Tibial artery (tissue), 4 donors: ENCODE measurements at places on chromosomes 3 and 15.

GRCh38 chr15:55221090-55222011 lies 24.6 kb upstream of the RSL24D1 start:
- H3K27me3 ChIP-seq, result no peaks in the 10 kb centered on the region
- peak overlapping the region; percentile 32 for H3K27ac ChIP-seq
- peaks cover 4% of the 10 kb centered on the region for H3K36me3 ChIP-seq
- H3K4me1 ChIP-seq, result no peaks in the 10 kb centered on the region
- no peak for DNase-seq
- H3K4me3 ChIP-seq, result no peak overlapping the region

DNA sequence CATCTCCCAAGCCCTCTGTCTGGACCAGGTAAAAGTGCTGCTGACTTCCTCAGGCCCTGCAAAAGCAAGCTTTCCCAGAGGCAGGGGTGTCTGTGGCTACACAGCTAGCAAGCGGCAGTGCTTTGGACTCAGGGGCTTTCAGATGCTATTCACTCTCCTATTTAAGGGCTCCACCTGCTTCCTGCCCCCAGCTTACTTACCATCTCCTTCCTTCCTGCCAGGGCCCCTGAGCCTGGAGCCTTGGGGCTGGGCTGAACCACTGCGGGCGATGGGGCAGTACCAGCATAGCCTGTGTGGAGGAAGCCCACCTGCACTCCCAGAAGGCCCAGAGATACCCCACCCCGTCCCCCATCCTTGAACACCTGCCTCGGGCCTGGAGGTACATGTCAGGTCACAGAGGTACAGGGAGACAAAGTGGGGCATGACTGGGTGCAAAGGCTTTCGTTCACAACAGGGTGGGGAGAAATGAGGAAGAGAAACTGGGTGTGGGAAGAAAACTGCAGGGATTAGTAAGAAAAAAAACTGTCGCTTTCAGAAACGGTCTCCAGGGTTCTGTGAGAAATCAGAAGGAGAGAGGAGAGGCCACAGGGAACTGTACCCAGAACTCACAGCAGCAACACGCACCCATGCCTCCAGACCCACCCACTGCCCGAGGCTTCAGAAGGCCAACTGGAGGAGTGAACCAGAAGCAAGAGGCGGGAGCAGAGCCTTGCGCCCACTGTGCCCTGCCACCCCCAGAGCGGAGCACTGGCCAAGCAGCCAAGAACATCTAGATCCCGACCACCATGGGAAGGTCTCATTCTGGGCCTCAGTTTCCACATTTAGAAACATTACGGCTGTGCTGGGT lies 49.5 kb downstream of the CCDC12 start:
- H3K4me3 ChIP-seq, result no peak overlapping the region
- peaks cover 81% of the 10 kb centered on the region for H3K4me1 ChIP-seq
- peaks cover 25% of the 10 kb centered on the region for H3K36me3 ChIP-seq
- no peaks in the 10 kb centered on the region for H3K27me3 ChIP-seq
- peak overlapping the region; percentile 80 for H3K27ac ChIP-seq

- no peak overlapping the region for H3K4me3 ChIP-seq
- H3K27me3 ChIP-seq, result no peaks in the 10 kb centered on the region
- H3K27ac ChIP-seq, result no peak overlapping the region
- no peak for DNase-seq
- no peaks in the 10 kb centered on the region for H3K36me3 ChIP-seq
Observed at GRCh38 chr3:158569794-158570193, 1.2 kb upstream of the MLF1 start.

DNA sequence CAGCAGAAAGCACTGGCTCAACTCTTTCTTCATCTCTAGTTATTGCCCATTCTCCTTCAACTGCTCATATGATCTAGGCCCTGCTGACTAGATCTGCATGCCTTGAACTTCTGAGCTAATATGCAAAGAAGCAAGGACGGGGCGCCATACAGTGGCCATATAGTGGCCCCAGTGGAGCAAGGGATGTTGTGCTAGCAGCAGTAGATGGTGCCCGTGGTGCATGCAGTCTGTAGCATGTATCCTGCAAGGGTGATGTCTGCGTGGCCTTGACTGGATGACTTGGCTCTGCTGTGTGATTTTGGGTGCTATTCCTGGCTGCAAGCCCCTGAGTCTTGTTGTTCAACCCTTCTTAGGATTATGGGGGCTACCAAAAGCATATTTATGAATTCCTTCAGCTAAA lies 12.2 kb upstream of the NMD3 start:
- H3K27ac ChIP-seq, result no peak overlapping the region
- H3K4me3 ChIP-seq, result no peak overlapping the region
- H3K36me3 ChIP-seq, result no peaks in the 10 kb centered on the region
- H3K27me3 ChIP-seq, result no peaks in the 10 kb centered on the region
- DNase-seq, result no peak
- no peaks in the 10 kb centered on the region for H3K4me1 ChIP-seq

DNA sequence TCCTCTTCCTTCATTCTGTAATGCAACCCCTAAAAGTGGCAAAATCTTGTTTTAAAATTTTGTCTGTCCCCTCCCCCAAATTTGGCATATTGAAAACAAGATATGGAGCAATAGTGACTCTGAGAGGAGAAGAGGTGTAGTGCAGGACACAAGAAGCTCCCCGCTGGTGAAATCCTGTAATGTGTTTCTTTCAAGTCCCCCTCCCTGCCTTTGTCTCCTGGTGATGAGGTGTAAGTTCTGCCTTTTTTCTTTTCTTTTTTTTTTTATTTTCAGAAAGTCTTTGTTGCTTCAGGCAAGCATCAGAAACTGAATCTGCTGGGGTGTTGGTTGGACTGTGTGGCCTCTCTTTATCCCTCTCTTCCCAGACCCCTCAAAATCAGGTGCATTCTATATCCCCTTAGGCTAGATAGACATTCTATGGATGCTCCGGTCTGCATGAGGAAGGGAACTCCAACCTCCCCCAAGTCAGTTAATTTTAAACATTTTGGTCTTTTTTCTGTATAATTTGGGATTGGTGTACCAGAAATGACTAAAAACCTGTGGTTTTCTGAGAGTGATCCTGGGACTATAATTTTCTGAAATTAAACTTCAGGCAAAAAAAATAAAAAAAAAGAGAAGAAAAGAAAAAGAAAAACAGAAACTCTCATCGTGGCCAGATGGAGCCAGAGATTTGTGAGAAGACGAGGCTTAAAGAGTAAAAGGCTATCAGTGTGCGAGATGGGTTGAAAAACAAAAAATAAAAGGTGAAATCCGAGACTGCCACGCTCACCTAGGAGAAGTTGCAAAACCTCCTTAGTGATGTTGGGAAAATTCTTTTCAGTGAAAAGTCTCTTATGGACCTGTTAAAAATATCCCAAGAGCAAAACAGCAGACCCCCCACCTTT lies 21.4 kb downstream of the ACKR2 start:
- no peak for DNase-seq
- H3K4me3 ChIP-seq, result no peak overlapping the region
- peak overlapping the region; percentile 19 for H3K27ac ChIP-seq

DNA sequence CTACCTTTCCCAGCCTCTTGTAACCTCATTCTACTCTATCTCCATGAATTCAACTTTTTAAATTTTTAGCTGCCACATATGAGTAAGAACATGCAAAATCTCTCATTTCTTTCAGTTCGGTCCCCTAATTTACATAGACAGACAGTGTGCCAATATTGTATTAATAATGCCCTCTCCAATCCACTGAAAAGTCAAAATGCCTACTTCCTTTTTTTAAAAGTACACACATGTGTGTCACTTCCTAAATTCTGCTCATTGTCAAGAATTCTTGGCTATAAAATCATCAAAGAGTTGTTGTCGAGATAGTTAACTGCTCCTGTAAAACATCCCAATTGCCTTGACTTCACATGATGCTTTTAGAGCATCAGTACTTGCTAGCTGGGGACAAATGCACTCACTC lies 84.2 kb upstream of the IL12A start:
- H3K27ac ChIP-seq, result no peak overlapping the region
- no peaks in the 10 kb centered on the region for H3K4me1 ChIP-seq
- peaks cover 4% of the 10 kb centered on the region for H3K36me3 ChIP-seq
- no peaks in the 10 kb centered on the region for H3K27me3 ChIP-seq

GRCh38 chr3:177015881-177016280 lies 181.4 kb downstream of the TBL1XR1 start:
- no peaks in the 10 kb centered on the region for H3K27me3 ChIP-seq
- no peak for DNase-seq
- H3K36me3 ChIP-seq, result no peaks in the 10 kb centered on the region
- H3K4me3 ChIP-seq, result no peak overlapping the region
- no peak overlapping the region for H3K27ac ChIP-seq
- H3K4me1 ChIP-seq, result no peaks in the 10 kb centered on the region

GRCh38 chr3:182083112-182083511 lies 371.4 kb downstream of the SOX2 start:
- no peaks in the 10 kb centered on the region for H3K36me3 ChIP-seq
- H3K27ac ChIP-seq, result no peak overlapping the region
- no peak for DNase-seq
- H3K4me1 ChIP-seq, result no peaks in the 10 kb centered on the region

- no peak for DNase-seq
- H3K36me3 ChIP-seq, result no peaks in the 10 kb centered on the region
- no peak overlapping the region for H3K27ac ChIP-seq
- no peak overlapping the region for H3K4me3 ChIP-seq
Observed at GRCh38 chr15:35064576-35065190, 20.4 kb downstream of the NANOGP8 start.

DNA sequence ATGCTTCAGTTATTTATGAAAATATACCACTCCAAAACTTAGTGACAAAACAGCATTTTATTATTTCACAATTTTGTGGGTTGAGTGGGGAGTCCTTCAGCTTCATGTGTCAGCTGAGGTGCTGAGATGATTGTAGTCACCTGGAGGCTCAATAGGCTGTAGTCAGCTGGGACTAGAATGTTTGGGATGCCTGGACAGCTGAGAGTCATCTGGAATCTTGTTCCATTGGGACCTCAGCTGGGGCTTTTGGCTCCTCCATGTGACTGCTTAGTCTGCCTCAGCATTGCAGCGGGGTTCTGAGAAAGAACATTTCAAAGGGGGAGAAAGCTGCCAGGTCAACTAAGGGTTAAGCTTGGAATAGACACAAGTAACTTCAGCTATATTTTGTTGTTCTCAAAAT lies 13.4 kb downstream of the STT3B start:
- DNase-seq, result no peak
- H3K4me1 ChIP-seq, result peaks cover 18% of the 10 kb centered on the region
- no peak overlapping the region for H3K4me3 ChIP-seq
- no peak overlapping the region for H3K27ac ChIP-seq
- H3K36me3 ChIP-seq, result no peaks in the 10 kb centered on the region

- H3K27ac ChIP-seq, result no peak overlapping the region
- no peak for DNase-seq
- H3K4me1 ChIP-seq, result no peaks in the 10 kb centered on the region
Observed at GRCh38 chr15:40266828-40267304, 16.0 kb downstream of the ANKRD63 start.

DNA sequence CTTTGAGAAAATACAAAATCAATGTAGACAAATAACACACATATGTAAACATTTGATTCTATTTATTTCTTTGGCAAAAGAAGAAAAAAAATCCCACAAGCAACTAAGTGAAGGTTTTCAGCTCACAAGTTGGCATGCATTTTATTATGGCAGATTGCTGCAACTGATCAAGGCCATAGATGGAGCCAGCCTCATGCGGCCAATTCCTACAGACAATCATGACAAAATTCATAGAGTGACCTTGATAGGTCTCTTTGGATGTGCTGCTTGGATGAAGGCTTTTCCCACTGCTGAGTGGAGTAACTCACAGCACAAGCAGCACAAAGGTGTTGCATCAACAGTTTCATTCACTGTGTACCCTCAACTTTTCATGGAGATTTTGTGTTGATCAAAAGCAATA lies 22.1 kb downstream of the FBN1 start:
- no peaks in the 10 kb centered on the region for H3K36me3 ChIP-seq
- no peaks in the 10 kb centered on the region for H3K27me3 ChIP-seq
- H3K4me3 ChIP-seq, result no peak overlapping the region
- peaks cover 71% of the 10 kb centered on the region for H3K4me1 ChIP-seq
- H3K27ac ChIP-seq, result no peak overlapping the region

DNA sequence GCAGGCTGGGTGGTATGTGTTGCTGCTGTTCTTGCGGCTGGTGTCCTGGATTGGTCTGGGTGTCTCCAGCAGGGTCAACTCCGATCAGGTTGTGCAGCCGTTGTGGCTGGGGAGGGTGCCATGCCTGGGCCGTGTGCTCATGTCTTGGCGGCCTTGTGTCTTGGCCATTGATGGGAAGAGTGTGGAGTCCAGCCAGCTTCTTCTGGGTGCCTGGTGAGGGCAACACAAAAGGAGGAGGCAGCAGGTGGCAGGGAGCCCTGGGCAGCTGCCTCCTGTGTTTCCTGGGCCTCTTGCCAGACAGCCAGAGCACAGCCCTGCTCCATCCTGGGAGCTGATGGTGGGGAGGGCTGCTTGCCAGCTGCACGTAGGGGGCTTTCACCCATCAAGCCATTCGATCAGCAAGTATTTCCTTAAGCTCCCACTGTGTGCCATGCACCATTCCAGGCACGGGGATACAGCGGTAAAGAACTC lies 4.3 kb downstream of the CHAC1 start:
- H3K4me3 ChIP-seq, result no peak overlapping the region
- peak overlapping the region; percentile 70 for H3K27ac ChIP-seq

- peak overlapping the region; percentile 50 for H3K27ac ChIP-seq
- H3K36me3 ChIP-seq, result no peaks in the 10 kb centered on the region
- no peaks in the 10 kb centered on the region for H3K27me3 ChIP-seq
- no peak for DNase-seq
- no peaks in the 10 kb centered on the region for H3K4me1 ChIP-seq
Observed at GRCh38 chr3:23952646-23953045, 7.6 kb downstream of the NR1D2 start.

DNA sequence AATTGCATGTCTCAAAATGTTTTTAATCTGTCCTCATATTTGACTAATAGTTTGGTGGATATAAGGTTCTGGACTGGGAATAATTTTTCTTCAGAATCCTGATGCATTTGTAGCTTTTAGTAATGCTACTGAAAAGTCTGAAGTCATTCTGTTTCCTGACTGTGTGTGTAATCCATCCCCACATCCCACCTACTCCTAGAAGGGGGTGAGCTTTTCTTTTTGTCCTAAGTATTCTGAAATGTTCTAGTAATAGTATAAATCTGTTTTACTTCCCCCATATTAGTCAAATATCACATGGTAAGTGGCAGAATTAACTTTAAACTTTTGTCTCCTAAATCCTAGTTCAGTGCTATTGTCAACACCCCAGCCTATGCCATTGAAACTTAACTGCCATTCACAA lies 162.8 kb downstream of the GREM1 start:
- no peaks in the 10 kb centered on the region for H3K36me3 ChIP-seq
- H3K4me3 ChIP-seq, result no peak overlapping the region
- DNase-seq, result no peak
- H3K27me3 ChIP-seq, result no peaks in the 10 kb centered on the region

- H3K4me3 ChIP-seq, result no peak overlapping the region
- no peak overlapping the region for H3K27ac ChIP-seq
- H3K4me1 ChIP-seq, result no peaks in the 10 kb centered on the region
- DNase-seq, result no peak
- peaks cover 15% of the 10 kb centered on the region for H3K27me3 ChIP-seq
Observed at GRCh38 chr15:58190419-58190818, 52.2 kb downstream of the AQP9 start.

- peaks cover 5% of the 10 kb centered on the region for H3K4me1 ChIP-seq
- peak; percentile 55 for DNase-seq
- no peak overlapping the region for H3K27ac ChIP-seq
Observed at GRCh38 chr3:126361211-126361610, 4.0 kb upstream of the KLF15 start.

- no peaks in the 10 kb centered on the region for H3K36me3 ChIP-seq
- no peaks in the 10 kb centered on the region for H3K4me1 ChIP-seq
- H3K27me3 ChIP-seq, result no peaks in the 10 kb centered on the region
Observed at GRCh38 chr3:85475346-85475745, 516.6 kb downstream of the CADM2 start.
